ENCODE measurements at places on chromosomes 6 and 20.

DNA sequence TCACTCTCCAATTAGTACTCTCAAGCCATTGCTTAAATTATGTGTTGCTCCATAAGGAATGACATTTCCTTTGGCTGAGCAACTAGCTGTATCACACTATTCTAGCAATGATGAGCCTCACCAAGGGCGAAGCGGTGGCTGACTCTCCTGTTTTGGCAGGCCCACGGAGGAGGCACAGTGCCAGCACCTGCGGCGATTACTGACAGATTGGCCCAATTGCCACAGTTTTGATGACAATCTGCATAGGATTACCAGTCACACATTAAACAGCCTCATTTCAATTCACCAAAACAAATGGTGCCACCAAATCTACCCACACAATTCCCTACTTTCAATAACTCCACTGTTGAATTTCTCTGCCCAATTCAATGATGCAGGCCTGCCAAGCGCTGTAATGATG is 286.9 kb downstream of the PTPRK start:
- DNase-seq = peak; percentile 89

DNA sequence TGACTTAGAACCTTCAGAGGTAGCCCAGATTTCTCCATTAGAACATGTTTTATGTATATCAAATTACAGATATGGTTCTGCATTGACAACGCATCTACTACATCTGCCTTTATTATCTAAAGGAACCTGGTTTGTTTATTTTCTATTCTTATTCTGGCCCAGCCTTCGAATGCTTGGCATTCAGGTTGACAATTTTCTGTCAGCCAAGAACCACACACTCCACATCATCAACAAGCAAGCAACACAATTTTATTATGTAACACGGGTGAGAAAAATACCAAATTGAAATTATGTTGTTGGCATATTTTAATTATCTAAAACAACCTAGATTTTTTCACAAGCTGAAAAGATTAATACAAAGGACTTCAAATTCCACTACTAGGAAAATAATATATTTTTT is 14.6 kb downstream of the MAP3K5 start:
- no peak for DNase-seq

- DNase-seq = no peak
These were observed 35.1 kb downstream of the MGME1 start for GRCh38 chr20:18003897-18004296.

DNA sequence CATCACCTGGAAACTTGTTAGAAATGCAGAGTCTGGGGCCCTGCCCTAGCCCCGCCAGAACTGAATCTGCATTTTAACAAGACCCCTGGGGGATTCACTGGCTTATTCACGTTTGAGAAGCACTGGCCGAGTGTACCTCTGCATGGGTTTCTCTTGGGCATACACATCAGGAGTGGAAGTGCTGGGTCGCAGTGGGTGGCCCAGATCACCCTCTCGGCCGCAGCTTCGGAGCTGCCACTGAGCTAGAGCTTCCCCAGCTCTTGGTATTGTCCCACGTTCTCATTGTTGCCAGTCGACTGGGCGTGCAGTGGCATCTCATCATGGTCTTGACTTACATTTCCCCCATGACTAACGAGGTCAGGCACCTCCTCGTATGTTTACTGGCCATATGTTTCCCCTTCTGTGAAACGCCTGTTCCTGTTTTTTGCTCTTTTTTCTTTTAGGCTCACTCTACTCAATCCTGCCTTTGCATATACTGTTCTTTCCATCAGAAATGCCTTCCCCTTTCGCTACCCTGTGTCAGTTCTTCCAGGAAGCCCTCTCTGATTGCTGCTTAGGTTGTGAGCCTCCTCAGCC is 3.0 kb upstream of the DLGAP4 start:
- peak; percentile 5 for DNase-seq

GRCh38 chr6:105324386-105324950 is 78.4 kb downstream of the PREP start:
- DNase-seq = no peak

GRCh38 chr6:53287336-53288225 is 61.2 kb downstream of the ELOVL5 start:
- DNase-seq = no peak

DNA sequence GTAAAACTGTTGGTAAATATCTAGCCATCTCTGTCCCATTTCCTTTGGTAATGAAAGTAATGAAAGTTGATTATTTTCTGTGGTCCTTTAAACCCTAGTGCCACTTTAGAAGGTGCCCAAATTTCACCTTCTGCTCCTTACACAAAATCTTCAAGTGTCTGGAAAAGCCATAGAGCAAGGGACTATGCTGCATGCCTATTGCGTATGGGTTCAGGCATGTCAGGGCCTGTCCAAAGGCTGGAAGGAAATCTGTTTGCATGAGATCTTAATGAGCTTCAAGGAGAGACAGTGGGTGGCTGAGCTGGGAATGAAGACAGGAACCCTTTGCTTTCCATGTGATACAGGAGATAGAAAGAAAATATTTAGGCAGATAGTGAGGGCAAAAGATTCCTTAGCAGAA is 66.6 kb upstream of the CCN6 start:
- no peak for DNase-seq

DNA sequence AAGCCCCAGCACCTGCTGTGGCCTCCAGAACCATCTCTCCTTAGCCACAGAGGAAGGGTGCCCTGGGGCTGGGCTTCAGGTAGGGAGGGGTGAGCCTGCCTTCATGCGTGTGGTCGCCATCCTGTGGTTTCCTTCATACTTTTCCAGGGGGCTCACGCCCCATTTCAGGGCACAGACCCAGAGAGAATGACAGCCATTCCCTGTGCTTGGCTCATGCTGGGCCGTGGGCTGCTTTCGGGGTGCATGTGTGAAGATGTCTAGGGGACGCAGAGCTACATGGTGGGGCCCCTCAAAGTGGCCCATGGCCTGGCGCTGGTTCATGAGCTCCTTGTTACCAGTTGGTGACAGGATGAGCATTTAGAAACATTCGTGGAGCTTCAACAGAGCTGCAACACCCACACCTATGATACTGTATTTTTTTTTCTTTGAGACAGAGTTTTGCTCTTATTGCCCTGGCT is 190.3 kb upstream of the SLC24A3 start:
- no peak for DNase-seq

GRCh38 chr20:10352934-10353824 is 80.8 kb downstream of the MKKS start:
- no peak for DNase-seq

- DNase-seq = no peak
These were observed 39.9 kb downstream of the JARID2 start for GRCh38 chr6:15285682-15286294.

DNA sequence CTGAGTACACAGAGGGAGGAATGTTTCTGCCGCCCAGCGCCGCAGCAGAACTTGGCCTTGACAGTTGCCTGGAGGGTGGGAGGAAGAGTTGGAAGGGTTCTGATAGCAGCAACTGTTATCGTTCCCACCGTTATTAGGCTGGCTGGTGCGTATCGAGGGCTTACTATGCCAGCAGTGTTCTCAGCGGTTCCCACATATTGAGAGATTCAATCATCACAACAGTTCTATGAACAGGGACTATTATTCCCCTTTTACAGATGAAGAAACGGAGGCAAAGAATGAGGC is 380.1 kb upstream of the SULF2 start:
- DNase-seq = no peak

DNA sequence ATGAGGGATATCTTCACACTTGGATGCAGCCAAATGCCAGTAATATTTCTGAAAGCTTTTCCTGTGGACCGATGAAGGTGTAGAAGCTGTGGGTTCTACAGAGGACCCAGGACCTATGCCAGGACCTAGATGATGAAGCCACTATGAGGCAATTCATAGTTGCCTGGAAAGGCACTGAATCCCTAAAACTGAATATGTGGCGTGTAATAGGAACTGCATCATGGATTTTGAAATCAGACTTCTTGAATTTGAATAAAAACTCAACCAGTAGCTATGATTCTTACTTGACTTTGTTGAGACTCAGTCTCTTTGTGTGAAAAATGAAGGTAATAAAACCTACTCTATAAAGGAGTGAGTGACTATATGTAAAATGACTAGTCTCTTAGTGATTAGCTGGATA is 89.9 kb upstream of the SGK1 start:
- no peak for DNase-seq

- DNase-seq = no peak
These were observed 12.8 kb downstream of the RGS17 start for GRCh38 chr6:153117986-153118879.

GRCh38 chr20:36385503-36385902 is 79.4 kb downstream of the DLGAP4 start:
- DNase-seq = no peak

GRCh38 chr20:33163856-33164762 is 3.9 kb upstream of the BPIFA2 start:
- DNase-seq = no peak

DNA sequence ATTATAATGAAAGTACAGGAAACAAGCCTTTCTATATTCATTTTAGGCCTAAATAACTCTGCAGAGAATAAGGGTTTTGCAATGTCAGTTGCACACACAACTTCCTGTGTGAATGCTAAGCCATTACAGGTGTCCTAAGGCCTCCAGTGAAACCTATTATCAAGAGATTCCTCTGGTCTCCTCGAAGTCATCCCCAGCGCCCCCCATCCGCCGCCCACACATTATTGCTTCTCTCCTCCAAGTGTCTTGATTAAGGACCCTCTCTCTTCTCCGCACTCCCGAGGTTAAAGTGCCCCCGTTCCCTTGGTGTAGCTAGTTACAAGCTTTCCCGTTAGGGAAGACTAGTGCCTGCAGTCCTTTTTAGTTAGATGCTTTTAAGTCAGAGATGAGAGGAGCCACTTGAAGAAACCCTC is 1.3 kb downstream of the HIVEP2 start:
- no peak for DNase-seq

GRCh38 chr20:52295556-52295955 is 104.0 kb upstream of the ZFP64 start:
- no peak for DNase-seq

- DNase-seq = no peak
These were observed 51.4 kb downstream of the ZBTB9 start for GRCh38 chr6:33505548-33506370.

DNA sequence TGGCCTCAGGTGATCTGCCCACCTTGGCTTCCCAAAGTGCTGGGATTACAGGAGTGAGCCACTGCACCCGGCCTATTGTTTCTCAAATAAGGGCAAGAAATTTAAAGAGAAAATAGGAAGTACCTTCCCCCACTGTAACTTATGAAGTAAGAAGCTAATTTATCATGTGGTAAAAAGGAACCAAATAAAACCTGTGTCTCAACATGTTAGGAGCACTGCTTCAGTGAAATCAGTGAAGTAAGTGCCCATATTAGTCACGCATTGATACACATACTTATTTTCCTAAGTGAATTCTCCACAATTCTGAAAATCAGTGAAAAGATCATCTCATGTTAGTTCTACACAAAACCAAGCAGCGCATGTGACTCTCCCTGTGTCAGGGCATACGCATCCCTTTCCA is 14.2 kb upstream of the LPA start:
- no peak for DNase-seq

- no peak for DNase-seq
These were observed 4.7 kb upstream of the TAAR1 start for GRCh38 chr6:132663661-132664060.

DNA sequence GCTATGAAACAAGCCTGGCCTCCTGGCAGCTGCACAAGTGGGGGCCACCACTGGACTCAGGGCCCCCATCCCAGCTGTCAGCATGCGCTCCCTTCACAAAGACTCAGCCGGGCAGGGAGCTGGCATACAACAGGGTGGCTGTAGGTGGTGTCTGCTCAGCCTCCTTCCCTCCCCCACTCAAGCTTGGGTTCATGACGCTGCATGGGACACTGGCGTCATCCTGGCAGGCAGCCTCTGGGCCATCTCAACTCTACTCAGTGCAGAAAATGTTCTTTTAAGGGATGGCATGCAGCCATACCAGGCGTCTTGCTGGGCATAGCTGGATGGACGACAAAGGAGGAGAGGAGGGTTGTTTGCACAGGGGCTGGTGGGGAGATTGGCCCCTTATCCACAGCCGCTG is 30.5 kb downstream of the SAYSD1 start:
- DNase-seq = no peak

- DNase-seq = no peak
These were observed 80.4 kb upstream of the RIPOR2 start for GRCh38 chr6:25016014-25016720.

DNA sequence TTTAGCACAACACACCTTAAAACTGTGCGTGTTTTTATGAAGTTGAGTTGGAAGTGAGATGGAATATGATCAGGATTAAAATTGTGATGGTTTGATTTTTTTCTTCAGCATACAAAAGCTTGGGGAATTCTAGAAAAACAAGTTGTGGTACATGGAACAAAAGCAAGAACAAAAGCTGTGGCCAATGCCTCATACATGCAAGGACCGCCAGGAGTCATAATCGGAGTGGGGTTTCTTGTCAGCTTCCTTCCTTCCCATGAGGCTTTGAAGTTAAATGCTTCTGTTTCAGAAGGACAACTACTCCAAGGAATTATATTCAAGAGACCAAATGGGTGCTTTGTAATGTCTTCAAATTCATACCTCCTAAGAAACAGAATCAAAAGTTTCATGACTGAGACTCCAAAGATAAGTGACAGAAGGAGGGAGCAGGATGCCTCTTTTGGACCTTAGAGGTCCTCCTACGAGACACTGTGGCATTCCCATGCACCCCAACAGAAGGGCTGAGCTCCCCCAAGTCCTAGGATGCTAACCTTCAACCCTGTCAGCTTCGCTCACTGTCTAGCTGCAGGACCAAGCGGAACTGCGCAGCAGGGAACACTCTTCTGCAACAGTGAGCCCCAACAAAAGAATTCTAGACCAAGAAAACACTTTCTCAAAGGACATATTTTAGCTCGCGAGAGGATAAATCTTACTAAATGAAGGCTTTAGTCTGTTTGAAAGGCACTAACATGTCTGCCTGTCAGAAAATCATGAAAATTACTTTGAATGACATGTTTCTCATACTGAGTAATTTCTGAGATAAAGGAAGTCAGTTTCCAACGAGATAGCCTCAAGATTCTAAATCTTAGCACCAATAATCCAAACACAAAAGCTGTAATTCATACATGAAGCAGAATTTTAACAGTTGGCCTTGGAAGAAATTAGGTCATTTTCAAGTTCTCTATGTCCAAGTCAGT is 108.5 kb upstream of the NHSL1 start:
- DNase-seq = no peak

DNA sequence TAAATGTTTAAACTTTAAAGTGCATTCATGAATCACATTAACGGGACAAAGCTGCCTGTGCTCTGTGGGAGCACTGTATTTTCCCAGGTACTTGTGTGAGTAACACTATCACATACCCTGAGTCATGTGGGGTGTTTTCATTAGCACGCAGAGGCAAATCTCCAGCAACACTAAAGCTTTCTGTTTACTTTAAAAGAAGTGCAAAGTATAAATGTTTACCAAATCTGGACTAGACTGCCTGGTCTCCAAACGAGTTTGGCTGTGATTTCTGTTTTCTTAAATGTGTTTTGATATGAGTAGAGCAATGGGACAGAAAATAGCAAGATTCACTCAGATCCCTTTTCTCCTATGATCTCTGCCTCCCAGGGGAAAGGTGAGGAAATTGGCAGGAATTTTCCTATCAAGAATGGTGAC is 28.8 kb upstream of the RIPPLY2 start:
- no peak for DNase-seq

GRCh38 chr6:16313732-16314131 is 75.3 kb downstream of the GMPR start:
- no peak for DNase-seq
